Panc1 (cell line): ENCODE measurements at places on chromosomes 2 and 18. TPM values are rescaled to one million over a fixed set of nuclear protein-coding genes. Genes with fewer than 3 reads are reported as not detected.

GRCh38 chr2:46411245-46411641, 68.1 kb upstream of the TMEM247 start:
- no peak overlapping the region for H3K27ac ChIP-seq
- H3K4me3 ChIP-seq: no peak overlapping the region
- peaks cover 11% of the 10 kb centered on the region for H3K4me1 ChIP-seq
- H3K27me3 ChIP-seq: no peaks in the 10 kb centered on the region
- no peaks in the 10 kb centered on the region for H3K36me3 ChIP-seq
- DNase-seq: no peak

DNA sequence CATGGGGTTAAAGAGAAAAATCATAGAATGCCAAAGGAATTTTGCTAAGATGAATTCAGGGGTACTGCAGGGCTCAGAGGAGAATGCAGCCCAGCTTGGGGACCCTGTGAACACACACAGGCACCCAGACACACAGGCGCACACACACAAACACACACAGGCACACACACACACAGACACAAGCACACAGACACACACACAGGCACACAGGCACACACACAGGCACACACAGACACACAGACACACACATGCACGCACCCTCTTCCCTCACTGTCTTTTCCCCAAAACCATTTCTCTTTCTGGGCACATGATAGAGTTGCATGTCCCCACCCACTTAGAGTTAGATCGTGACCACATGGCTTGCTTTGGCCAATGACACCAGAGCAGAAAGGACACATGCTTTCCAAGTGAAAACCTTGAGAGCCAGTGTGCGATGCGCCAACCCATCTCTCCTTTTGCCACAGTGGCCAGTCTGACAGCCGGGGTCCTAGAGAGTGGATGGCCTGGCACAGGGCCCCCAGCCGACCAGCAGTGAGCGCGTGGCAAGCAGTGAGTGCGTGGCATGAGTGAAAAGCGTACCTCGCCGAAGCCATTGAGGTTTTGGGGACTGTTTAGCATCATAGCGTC, 163.3 kb downstream of the KLHL29 start:
- peaks cover 17% of the 10 kb centered on the region for H3K4me1 ChIP-seq
- no peaks in the 10 kb centered on the region for H3K27me3 ChIP-seq
- no peaks in the 10 kb centered on the region for H3K36me3 ChIP-seq
- no peak overlapping the region for H3K4me3 ChIP-seq
- no peak for DNase-seq

- H3K27ac ChIP-seq: no peak overlapping the region
- H3K4me3 ChIP-seq: no peak overlapping the region
- DNase-seq: no peak
- no peaks in the 10 kb centered on the region for H3K27me3 ChIP-seq
- H3K36me3 ChIP-seq: no peaks in the 10 kb centered on the region
These were observed 174.5 kb upstream of the MYT1L start for GRCh38 chr2:2505604-2506003.

DNA sequence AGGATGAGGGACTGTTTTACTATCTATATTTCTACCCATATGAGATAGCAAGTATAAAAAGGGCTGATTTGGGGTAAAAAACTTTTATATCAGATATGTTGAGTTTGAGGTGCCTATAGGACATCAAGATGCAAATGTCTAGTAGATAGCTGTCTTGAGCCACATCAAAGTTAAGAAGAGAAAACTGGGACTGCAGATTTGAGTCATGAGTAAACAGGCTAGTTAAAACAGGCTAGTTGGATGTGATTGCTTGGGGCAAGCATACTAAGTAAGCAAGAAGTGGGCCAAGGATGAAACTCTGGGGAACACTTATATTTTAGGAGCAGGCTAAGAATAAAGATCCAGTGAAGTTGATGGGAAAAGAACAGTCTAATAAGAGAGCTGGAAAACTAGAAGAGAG, 2.8 kb upstream of the SCRN3 start:
- no peaks in the 10 kb centered on the region for H3K27me3 ChIP-seq
- H3K36me3 ChIP-seq: peaks cover 8% of the 10 kb centered on the region; the same call in 1 of the 2 replicates
- H3K27ac ChIP-seq: no peak overlapping the region
- DNase-seq: no peak
- peaks cover 13% of the 10 kb centered on the region for H3K4me1 ChIP-seq
- no peak overlapping the region for H3K4me3 ChIP-seq

GRCh38 chr2:48362515-48362914, 167.4 kb upstream of the STON1 start:
- no peak overlapping the region for H3K27ac ChIP-seq
- no peak for DNase-seq
- H3K4me1 ChIP-seq: no peaks in the 10 kb centered on the region
- no peak overlapping the region for H3K4me3 ChIP-seq
- H3K27me3 ChIP-seq: no peaks in the 10 kb centered on the region
- H3K36me3 ChIP-seq: peaks cover 8% of the 10 kb centered on the region; the same call in 1 of the 2 replicates

DSG1 gene
- not detected for total RNA-seq

ALLC gene
- total RNA-seq: not detected

GRCh38 chr2:100537918-100538317, 24.9 kb upstream of the PDCL3 start:
- no peaks in the 10 kb centered on the region; the same call in 1 of the 2 replicates for H3K27me3 ChIP-seq
- H3K36me3 ChIP-seq: no peaks in the 10 kb centered on the region
- H3K4me1 ChIP-seq: no peaks in the 10 kb centered on the region
- DNase-seq: no peak

GRCh38 chr2:99710721-99711120, 220.9 kb upstream of the REV1 start:
- H3K27ac ChIP-seq: no peak overlapping the region
- no peaks in the 10 kb centered on the region for H3K4me1 ChIP-seq
- no peak for DNase-seq
- no peak overlapping the region for H3K4me3 ChIP-seq
- no peaks in the 10 kb centered on the region for H3K36me3 ChIP-seq

- no peak overlapping the region for H3K27ac ChIP-seq
- no peaks in the 10 kb centered on the region for H3K27me3 ChIP-seq
- no peaks in the 10 kb centered on the region for H3K36me3 ChIP-seq
- no peak overlapping the region for H3K4me3 ChIP-seq
- H3K4me1 ChIP-seq: no peaks in the 10 kb centered on the region
These were observed 34.4 kb downstream of the CYP27C1 start for GRCh38 chr2:127185705-127186104.

ADGRF3 gene
- not detected for total RNA-seq

GRCh38 chr2:152497481-152498052, 162.6 kb downstream of the FMNL2 start:
- DNase-seq: no peak
- H3K4me1 ChIP-seq: peaks cover 54% of the 10 kb centered on the region

DNA sequence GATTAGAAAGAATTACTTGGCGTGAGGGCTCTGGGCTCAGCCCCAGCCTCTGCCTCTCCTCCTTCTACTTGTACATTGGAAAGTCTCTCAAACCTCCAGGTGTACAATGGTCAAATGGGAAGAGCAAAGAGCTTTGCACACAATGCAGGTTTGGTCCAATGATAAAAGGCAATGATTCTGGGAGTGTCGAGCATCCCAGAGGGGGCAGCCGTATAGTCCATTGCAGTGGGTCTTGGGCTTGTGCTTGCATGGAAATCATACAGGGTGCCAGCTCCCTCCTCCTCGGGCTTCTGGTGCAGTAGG, 98.0 kb upstream of the NCK2 start:
- no peak for DNase-seq
- no peaks in the 10 kb centered on the region for H3K36me3 ChIP-seq
- H3K4me3 ChIP-seq: no peak overlapping the region
- no peaks in the 10 kb centered on the region for H3K27me3 ChIP-seq

FN1 gene
- 4.2 TPM for total RNA-seq

ALPI gene
- not detected for total RNA-seq

FOXD4L1 gene
- not detected for total RNA-seq

DNA sequence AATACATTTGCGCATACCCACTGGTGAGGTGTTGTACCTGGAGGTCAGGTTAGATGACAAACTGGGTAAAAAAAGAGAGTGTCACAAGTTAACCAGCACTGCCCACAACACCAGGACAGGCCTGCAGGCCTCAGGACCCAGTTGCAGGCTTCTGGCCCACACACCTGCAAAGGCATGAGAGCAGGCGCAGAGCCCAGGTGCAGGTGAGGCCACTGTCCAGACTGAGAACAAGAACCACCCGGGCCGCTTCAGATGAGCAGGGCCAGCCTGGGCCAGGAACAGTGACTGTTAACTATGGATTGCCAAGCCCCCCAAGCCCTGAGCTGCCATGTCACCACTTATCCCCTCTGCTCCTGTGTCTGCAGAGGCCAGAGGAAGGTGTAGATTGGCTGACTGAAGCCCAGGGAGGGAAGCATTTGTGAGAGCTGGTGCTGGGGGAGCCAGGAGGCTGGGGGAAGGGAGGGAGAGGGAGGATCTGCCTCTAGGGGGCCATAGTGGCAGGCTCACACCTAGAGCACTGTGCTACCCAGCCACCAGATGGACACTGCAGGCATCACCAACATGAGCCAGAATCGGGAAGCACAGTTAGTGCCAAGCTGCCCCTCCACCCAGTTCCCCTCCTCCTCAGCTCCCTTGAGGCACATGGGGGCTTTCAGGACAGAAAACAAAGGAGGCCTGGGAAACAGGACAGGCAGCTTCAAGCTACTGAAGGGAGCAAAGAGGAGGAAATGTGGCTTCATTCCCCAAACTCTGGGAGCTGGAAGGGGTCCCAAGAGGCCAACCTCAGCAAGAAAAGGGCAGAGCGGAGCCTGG, 35.4 kb downstream of the SFXN5 start:
- H3K4me1 ChIP-seq: no peaks in the 10 kb centered on the region
- no peak for DNase-seq
- H3K27me3 ChIP-seq: no peaks in the 10 kb centered on the region

DNA sequence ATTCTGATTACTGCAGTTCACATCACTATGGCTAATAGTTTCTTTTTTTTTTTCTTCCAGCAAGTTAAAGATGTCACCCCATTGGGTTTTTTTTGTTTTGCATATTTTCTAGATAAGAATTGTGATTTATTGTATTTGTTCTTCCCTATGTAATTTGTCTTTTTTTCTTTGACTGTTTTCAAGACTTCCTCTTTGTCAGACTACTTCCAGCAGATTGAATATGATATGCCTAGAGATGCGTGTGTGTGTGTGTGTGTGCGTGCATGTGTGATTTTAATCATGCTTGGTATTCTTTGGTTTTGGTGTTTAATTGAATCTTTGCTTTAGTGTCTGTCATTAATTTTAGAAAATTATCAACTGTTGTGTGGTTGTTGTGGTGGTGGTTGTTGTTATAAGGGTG, 166.7 kb upstream of the SLC39A10 start:
- DNase-seq: no peak
- no peaks in the 10 kb centered on the region for H3K27me3 ChIP-seq
- no peak overlapping the region for H3K27ac ChIP-seq

GRCh38 chr2:160735696-160736095, 242.1 kb upstream of the RBMS1 start:
- no peaks in the 10 kb centered on the region for H3K27me3 ChIP-seq
- H3K36me3 ChIP-seq: no peaks in the 10 kb centered on the region
- no peak overlapping the region for H3K4me3 ChIP-seq
- H3K4me1 ChIP-seq: no peaks in the 10 kb centered on the region
- no peak for DNase-seq

DCDC2C gene
- total RNA-seq: not detected

GRCh38 chr18:10169064-10169562, 255.3 kb downstream of the VAPA start:
- no peaks in the 10 kb centered on the region for H3K36me3 ChIP-seq
- H3K27ac ChIP-seq: no peak overlapping the region
- H3K4me1 ChIP-seq: no peaks in the 10 kb centered on the region
- H3K27me3 ChIP-seq: no peaks in the 10 kb centered on the region; the same call in 1 of the 2 replicates

GRCh38 chr2:205586626-205587025, 95.7 kb upstream of the NRP2 start:
- no peaks in the 10 kb centered on the region for H3K4me1 ChIP-seq
- no peak for DNase-seq
- no peak overlapping the region for H3K4me3 ChIP-seq
- H3K36me3 ChIP-seq: no peaks in the 10 kb centered on the region

DES gene
- 0.69 TPM for total RNA-seq
